ENCODE measurements at places on chromosomes 11 and 22.

GRCh38 chr11:78469896-78470295 lies 52.3 kb upstream of the GAB2 start:
- no peak for DNase-seq

DNA sequence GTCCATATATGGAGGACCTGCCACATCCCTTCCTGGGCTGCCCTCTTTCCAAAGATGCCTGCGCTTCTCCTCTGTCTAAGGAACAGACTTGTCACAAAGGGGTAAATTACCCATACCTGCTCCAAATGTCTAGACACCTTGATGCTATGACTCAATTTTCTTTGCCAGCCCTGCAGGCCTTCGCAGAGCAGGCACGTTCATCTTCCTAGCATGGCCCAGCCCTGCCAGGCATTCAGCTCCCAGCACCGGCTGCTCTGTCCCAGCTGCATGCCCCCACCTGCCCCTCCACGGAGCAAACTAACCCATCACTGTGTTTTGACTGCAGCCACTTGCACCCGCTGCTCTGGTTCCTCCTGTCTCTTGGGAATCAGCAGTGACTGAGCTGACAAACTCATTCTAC lies 526.1 kb downstream of the MIAT start:
- DNase-seq, result no peak

DNA sequence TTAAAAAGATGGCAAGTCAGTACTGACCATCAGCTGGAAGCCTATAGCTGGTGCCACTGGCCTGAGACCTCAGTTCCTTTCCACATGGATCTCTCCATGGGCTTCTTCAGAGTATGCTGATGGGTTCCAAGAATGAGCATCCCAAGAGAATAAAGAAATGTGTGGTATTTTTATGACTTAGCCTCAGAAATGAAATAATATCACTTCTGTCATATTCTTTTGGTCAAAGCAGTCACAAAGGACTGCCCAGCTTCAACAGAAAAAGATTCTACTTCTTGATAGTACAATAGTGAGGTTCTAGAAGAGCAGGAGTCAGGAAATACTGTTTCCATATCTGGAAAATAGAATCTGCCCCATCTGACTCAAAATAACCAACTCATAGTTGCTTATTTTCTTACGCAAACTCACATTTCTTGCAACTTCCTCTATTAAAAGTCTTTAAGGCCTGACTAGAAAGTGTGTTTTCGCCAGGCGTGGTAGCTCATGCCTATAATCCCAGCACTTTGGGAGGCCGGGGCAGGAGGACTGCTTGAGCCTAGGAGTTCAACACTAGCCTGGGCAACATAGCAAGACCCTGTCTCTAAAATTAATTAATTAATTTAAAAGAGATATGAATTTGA lies 116.9 kb downstream of the SIK3 start:
- no peak for DNase-seq

- DNase-seq, result no peak
Measured at GRCh38 chr11:65648997-65649493, 11.1 kb downstream of the SIPA1 start.

DNA sequence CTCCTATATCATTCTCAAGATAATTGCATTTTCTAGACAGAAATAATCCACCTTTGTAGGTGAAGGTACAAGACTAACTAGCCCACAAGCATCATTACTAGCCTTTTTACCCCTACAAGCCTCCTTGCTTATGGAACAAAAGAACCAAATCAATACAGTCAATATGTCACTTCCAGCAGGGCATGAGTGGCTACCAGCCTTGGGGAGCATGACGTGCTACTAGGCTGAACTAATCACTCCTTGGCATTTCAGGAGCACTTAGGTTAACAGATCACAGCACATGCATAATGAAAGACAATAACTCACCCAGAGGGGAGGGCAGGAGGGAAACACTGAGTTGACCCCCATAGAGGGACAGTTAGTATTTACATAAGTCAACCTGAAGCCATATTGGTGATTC lies 2.7 kb downstream of the DRD2 start:
- no peak for DNase-seq

DNA sequence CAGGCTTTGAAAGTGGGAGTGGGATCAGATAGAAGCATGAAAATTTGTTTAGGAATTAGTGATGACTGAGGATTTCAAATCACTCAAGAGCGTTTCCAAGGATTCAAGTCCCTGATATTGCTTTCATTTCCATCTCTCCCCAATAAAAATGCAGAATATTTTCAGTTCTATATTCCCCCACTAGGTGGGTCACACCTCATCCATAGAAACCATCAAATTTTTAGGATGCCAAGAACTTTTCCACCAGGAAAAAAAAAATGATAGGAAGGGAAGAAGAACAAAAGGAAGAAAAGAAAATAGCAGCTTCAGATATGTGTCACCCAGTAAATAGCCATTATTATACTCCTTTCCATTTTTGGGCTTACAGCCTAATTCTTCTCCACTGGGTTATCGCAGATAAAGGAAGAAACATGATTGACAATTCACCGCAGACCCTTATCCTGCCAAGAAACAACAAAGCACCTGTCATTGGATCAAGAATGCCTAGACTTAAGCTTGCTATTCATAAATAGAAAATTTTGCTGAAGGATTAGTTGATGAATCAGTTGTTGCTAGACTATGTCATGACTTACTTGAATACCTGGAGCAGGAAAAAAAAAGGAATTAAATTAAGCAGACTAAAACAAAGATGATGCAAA lies 30.3 kb upstream of the OR10D3 start:
- no peak for DNase-seq

DNA sequence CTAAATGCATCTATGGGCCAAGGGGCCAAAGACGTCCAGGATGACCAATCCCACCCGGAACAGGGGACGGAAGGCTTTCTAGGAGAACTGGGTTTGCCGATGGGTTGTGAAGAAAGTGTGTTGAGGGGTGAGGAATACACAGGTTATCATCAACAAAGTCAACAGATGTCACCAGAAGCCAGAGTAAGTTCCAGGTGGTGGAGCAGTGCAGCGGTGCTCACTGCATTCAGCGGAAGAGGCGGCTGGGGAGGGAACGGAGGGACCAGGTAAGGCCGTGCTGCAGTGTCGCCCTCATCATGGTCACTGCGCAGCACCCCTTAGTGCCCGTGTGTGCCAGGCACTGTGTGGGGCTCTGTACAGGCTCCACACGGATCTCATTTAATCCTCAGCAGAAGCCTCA lies 176.0 kb downstream of the EFCAB6 start:
- DNase-seq, result no peak

- DNase-seq, result peak; percentile 42
Measured at GRCh38 chr11:38553148-38553547, 1955.1 kb upstream of the RAG2 start.

- no peak for DNase-seq
Measured at GRCh38 chr11:113840932-113841664, 34.3 kb downstream of the USP28 start.

GRCh38 chr11:7971846-7972245 lies 6.6 kb upstream of the NLRP10 start:
- DNase-seq, result no peak

DNA sequence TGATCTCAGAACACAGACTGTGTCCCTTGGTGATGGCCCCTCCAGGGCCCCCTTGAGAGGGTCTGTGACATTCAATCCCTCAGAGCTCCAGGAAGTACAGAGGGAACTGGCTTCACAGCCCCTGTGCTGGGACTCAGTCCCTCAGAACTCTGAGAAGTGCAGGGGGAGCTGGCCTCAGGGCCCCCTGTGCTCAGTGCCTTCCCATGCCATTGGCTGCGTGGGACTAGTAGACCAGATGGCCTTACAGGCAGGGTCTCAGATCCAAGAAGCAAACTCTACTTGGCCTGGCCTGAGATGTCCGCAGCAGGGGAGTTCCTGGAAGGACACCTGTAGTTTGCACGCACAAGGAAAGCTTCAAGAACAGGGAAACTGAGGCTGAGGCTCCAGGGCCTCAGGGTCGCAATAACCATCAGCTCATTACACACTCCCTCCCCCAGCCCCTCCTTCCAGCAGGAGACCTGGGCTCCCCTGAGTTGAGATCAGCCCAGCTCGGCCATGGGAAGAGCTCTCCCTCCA lies 138.4 kb downstream of the BRD1 start:
- no peak for DNase-seq

- DNase-seq, result no peak
Measured at GRCh38 chr22:29830585-29830984, 7.5 kb downstream of the ASCC2 start.

- no peak for DNase-seq
Measured at GRCh38 chr11:74680035-74680671, 51.1 kb downstream of the CHRDL2 start.

DNA sequence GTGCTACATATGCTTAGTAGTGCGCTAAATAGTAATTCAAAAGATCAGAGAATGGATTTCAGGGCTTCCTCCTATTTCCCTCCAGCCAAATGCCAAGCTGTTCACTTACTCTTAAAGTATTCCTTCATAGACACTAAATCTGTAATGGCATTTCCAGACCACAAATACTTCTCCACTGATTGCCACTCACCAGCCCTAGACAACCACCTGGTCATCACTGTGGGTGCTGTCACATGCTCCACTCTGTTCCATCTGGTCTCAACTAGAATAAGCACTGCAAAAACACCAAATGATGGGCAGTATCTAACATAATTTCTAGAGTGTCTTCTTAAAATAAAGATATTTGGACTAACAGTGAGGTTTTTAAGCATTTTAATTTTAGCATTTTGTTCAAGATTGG lies 341.3 kb downstream of the AASDHPPT start:
- DNase-seq, result no peak

DNA sequence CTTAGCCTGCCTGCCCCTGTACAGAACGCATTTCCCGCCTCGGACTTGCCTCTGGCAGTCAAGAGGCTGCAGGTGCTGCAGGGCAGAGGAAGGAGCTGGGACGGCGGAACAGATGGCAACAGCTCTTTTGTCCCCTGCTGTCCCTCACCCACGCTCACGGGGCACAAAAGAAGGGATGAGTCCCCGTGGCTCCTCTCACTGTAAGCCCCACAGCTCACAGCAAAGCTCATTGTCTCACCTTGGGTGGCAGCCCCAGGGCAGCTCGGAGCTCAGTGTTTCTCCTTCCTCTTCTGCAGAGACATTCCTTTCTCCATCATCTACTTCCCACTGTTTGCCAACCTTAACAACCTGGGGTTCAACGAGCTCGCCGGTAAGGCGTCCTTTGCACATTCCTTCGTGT lies 24.3 kb downstream of the SLC25A18 start:
- no peak for DNase-seq
